MCF 10A (cell line): ENCODE measurements at places on chromosomes 3 and 15. TPM values are rescaled to one million over a fixed set of nuclear protein-coding genes. Genes with fewer than 3 reads are reported as not detected.
A peak's percentile ranks its signal among the peaks of the same experiment; 100 is the strongest.

- H3K27me3 ChIP-seq = no peaks in the 10 kb centered on the region
- H3K4me1 ChIP-seq = no peaks in the 10 kb centered on the region
- H3K36me3 ChIP-seq = peaks cover 13% of the 10 kb centered on the region
- H3K4me3 ChIP-seq = no peak overlapping the region
- H3K27ac ChIP-seq = no peak overlapping the region
Observed at GRCh38 chr3:14938954-14939353, 8.4 kb upstream of the NR2C2 start.

DNA sequence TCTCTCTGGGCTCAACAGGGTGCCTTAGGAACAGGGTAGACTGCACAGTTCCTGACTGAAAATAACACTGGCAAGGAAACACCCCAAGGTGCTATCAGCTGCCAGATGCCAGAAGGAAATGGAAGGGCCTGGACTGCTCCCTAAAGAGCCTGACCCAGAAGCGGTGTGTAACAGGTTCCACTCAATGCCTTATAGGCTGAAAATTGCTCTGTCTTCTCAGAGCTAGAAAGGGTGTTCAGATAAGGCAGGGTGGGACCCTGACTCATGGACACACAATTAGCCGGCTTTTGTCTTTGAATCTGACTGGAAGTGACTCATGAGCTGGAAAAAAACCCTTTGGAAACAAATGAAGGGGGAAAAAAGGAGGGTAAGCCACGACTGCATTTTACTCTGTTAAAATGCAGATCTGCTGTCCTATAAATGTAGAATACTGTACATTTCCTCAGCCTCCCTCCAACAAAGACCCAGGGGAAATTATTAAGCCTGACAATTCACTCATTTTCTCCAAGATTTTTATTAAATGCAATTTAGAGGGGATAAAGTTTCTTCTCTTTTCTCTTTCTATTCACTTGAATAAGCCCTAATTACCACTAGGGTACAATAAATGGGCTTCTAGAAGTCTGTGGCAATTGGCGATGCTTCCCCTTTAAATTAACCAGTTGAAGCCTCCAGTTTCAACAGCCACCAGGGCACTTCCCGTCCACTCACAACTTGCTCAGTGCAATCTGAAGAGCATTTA, 160.2 kb upstream of the TBL1XR1 start:
- peaks cover 47% of the 10 kb centered on the region for H3K4me1 ChIP-seq
- no peaks in the 10 kb centered on the region for H3K36me3 ChIP-seq
- H3K27me3 ChIP-seq = no peaks in the 10 kb centered on the region
- H3K4me3 ChIP-seq = peak overlapping the region; percentile 45

GRCh38 chr3:13504161-13504831, 24.2 kb downstream of the HDAC11 start:
- H3K4me3 ChIP-seq = no peak overlapping the region
- H3K4me1 ChIP-seq = peaks cover 33% of the 10 kb centered on the region
- no peaks in the 10 kb centered on the region for H3K27me3 ChIP-seq
- peaks cover 6% of the 10 kb centered on the region for H3K36me3 ChIP-seq
- no peak overlapping the region for H3K27ac ChIP-seq

GRCh38 chr3:81433675-81434074, 327.8 kb downstream of the GBE1 start:
- H3K4me3 ChIP-seq = no peak overlapping the region
- H3K4me1 ChIP-seq = no peaks in the 10 kb centered on the region
- DNase-seq = no peak
- no peaks in the 10 kb centered on the region for H3K27me3 ChIP-seq

GRCh38 chr3:175208326-175208725, 349.2 kb downstream of the NAALADL2 start:
- H3K4me3 ChIP-seq = no peak overlapping the region
- peak; percentile 38 for DNase-seq
- no peak overlapping the region for H3K27ac ChIP-seq
- peaks cover 15% of the 10 kb centered on the region for H3K4me1 ChIP-seq
- no peaks in the 10 kb centered on the region for H3K27me3 ChIP-seq

- H3K4me3 ChIP-seq = peak overlapping the region; percentile 71
- no peaks in the 10 kb centered on the region for H3K4me1 ChIP-seq
- DNase-seq = no peak
Observed at GRCh38 chr3:18443665-18444594, 18.8 kb upstream of the SATB1 start.

DNA sequence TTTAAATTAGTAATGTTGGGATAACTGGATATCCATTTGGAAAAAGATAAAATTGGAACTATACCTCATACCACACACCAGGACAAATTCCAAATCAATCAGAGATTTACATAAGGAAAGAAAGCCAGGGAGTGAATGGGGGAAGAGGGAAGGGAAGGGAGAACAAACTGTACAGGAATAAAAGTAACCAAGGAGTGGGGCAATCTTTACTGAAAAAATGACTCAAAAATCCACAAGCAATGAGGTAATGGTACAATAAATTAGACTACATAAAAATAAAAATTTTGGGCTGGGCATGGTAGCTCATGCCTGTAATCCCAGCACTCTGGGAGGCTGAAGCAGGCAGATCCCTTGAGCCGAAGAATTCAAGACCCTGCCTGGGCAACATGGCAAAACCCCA, 82.6 kb downstream of the MLH1 start:
- no peak overlapping the region for H3K4me3 ChIP-seq
- no peaks in the 10 kb centered on the region for H3K27me3 ChIP-seq
- no peak for DNase-seq
- H3K27ac ChIP-seq = no peak overlapping the region
- H3K4me1 ChIP-seq = peaks cover 26% of the 10 kb centered on the region

- DNase-seq = no peak
- peaks cover 25% of the 10 kb centered on the region for H3K36me3 ChIP-seq
- H3K27me3 ChIP-seq = no peaks in the 10 kb centered on the region
- H3K4me3 ChIP-seq = no peak overlapping the region
Observed at GRCh38 chr3:197513953-197514785, 41.6 kb downstream of the BDH1 start.

DNA sequence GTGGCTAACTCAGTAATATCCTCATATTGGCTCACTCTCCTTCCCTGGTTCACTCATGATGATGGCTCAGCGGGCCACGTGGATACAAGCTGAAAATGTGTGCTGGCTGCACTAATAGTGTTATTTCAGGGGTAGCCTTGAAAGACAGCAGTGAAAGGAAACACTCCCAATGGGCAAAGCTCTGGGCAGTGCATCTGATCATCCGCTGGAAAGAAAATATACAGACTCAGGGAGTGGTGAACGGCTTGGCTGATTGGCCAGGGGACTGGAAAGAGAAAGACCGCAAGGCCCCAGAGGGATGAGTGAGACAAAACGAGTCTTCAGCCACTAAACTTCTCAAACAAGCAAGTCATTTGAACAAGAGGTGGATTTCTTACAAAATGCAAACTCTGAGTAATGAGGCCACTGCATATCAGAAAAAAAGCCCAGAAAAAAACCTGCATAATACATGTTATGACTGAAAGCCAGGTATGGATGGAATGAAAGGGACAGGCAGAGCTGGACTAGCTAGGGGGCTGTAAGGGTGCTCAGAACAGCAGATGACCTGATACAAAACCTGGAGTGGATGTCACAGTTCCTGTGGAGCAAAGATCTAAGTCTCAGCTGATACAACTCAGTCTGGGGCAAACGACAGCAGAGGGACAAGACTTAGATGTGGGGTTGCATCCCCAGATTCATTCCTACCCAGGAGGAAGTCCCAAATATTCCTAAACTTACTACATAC, 33.3 kb downstream of the CMTM6 start:
- no peak for DNase-seq
- H3K27me3 ChIP-seq = no peaks in the 10 kb centered on the region
- no peak overlapping the region for H3K4me3 ChIP-seq
- H3K36me3 ChIP-seq = peaks cover 6% of the 10 kb centered on the region
- no peak overlapping the region for H3K27ac ChIP-seq

DNA sequence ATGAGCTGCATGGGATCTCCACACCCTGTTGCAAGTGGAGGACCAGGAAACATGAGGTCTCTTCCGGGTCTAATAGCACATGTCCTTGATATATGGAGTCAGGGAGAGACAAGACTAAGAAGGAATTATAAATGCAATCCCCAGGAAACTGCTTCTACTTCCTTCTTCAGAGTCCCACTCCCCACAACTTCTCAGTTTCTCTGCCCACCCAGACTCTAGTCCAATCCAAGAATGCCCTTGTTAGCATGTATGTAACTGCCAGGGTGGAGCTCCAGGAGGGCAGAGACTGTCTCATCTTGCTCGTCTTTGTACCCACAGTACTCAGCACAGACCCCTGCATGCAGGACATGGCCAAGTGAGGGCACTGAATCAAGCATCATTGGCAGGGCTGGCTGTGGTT, 8.3 kb downstream of the DAPK2 start:
- H3K36me3 ChIP-seq = no peaks in the 10 kb centered on the region
- no peak overlapping the region for H3K27ac ChIP-seq
- H3K27me3 ChIP-seq = no peaks in the 10 kb centered on the region
- DNase-seq = no peak
- H3K4me3 ChIP-seq = no peak overlapping the region

DNA sequence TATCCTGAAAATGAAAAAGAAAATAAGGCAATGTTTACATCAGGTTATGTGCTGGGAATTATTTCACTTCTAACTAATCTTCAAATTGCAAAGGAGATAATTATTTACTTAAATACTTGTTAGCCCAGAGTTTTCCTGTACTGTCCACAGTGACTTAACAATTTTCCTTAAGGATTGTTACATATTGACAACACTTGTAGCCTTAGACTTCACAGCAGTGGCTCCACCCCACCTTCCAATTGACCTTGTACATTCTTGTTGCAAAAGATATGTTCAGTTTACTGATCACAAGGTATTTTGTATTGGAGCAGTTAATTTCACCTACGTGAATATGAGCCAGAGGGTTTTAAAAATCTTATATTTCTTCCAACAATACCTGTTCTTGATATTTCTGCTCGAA, 376.9 kb downstream of the CNTN6 start:
- no peaks in the 10 kb centered on the region for H3K4me1 ChIP-seq
- no peak for DNase-seq
- no peaks in the 10 kb centered on the region for H3K27me3 ChIP-seq
- H3K4me3 ChIP-seq = no peak overlapping the region
- H3K36me3 ChIP-seq = no peaks in the 10 kb centered on the region

GRCh38 chr3:67737906-67738865, 83.8 kb upstream of the SUCLG2 start:
- H3K27ac ChIP-seq = no peak overlapping the region
- no peak overlapping the region for H3K4me3 ChIP-seq
- no peaks in the 10 kb centered on the region for H3K4me1 ChIP-seq
- DNase-seq = no peak

- DNase-seq = peak; percentile 75
- H3K4me1 ChIP-seq = peaks cover 18% of the 10 kb centered on the region
- H3K27me3 ChIP-seq = no peaks in the 10 kb centered on the region
Observed at GRCh38 chr15:91515188-91515754, 338.2 kb upstream of the SLCO3A1 start.

GRCh38 chr3:161319867-161320266, 51.5 kb downstream of the SPTSSB start:
- H3K27me3 ChIP-seq = no peaks in the 10 kb centered on the region
- H3K27ac ChIP-seq = no peak overlapping the region
- H3K4me3 ChIP-seq = no peak overlapping the region
- H3K4me1 ChIP-seq = no peaks in the 10 kb centered on the region
- no peak for DNase-seq
- H3K36me3 ChIP-seq = no peaks in the 10 kb centered on the region

DNA sequence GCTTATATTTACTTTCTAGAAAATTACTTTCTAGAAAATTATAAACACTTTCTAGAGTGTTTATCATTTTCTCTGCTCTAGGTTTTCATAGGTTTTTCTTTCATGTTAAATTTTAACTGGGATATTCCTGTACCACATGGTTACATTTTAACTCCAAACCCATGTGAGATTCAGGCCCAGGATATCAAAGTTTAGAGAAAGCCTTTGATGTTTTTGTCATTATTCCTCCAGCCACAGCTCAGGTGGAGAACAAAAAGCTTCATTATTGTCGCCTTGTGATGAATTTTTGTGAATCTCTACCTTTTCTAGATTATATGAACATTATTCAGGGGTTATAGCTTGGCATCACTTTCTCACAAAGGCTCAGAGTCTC, 816.0 kb downstream of the SQOR start:
- no peaks in the 10 kb centered on the region for H3K4me1 ChIP-seq
- H3K27me3 ChIP-seq = no peaks in the 10 kb centered on the region
- no peaks in the 10 kb centered on the region for H3K36me3 ChIP-seq
- no peak for DNase-seq
- H3K27ac ChIP-seq = no peak overlapping the region
- no peak overlapping the region for H3K4me3 ChIP-seq

DNA sequence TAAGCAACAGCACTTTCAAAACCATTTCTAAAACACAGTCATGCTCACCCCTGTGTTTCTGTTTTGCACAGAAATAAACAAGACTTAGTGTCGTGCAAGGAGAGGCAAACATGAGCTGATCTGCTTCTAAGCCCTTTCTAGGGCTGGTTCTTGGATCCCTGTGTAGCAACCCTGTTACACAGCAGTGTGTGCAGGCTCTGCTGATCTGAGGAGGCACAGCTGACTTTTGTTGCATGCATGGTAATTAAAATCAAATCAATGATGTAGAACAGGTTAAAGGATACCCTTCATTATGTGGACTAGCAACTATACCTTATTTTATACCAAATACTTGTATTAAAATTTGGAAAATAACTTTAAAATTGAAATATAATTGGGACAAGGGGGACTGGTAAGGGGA, 234.8 kb downstream of the PDZRN3 start:
- H3K4me1 ChIP-seq = no peaks in the 10 kb centered on the region
- no peak overlapping the region for H3K4me3 ChIP-seq
- H3K36me3 ChIP-seq = no peaks in the 10 kb centered on the region
- DNase-seq = no peak
- no peak overlapping the region for H3K27ac ChIP-seq
- no peaks in the 10 kb centered on the region for H3K27me3 ChIP-seq

GRCh38 chr3:57446318-57446841, 97.8 kb downstream of the DNAH12 start:
- no peaks in the 10 kb centered on the region for H3K36me3 ChIP-seq
- peaks cover 10% of the 10 kb centered on the region for H3K27me3 ChIP-seq
- no peak overlapping the region for H3K4me3 ChIP-seq
- no peak overlapping the region for H3K27ac ChIP-seq
- no peak for DNase-seq

UROC1 gene
- total RNA-seq = not detected in 2 replicates

LRRC34 gene
- not detected in 2 replicates for total RNA-seq

HIGD1A gene
- total RNA-seq = 140 and 161 TPM in 2 replicates

STRIT1 gene
- total RNA-seq = not detected in 2 replicates

NR2E3 gene
- 0.49 and 0.56 TPM in 2 replicates for total RNA-seq

AMIGO3 gene
- total RNA-seq = 0.79 TPM in 1 of 2 replicates, not detected in the other
